DND-41 (cell line): ENCODE measurements at places on chromosomes 3 and 15.

- no peak for DNase-seq
These were observed 210.3 kb downstream of the RAP2B start for GRCh38 chr3:153372326-153372725.

DNA sequence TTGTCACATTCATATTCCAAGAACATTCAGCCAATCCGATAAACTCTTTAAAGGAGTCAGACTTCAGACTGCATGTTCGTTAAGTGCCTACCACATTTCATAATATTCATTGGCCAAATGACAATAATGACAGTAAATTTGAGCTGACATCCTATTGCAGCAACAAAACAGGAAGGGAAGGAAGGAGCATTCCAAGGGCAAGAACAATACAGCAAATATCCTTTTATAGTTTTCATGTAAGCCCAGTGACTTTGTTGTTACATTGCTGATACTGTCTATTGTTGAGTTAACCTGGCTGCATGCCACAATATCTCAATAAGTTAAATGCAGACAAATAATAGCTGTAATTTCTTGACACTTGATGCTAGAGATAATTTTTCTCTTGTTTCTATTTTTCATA is 16.4 kb upstream of the CBLB start:
- DNase-seq: no peak

DNA sequence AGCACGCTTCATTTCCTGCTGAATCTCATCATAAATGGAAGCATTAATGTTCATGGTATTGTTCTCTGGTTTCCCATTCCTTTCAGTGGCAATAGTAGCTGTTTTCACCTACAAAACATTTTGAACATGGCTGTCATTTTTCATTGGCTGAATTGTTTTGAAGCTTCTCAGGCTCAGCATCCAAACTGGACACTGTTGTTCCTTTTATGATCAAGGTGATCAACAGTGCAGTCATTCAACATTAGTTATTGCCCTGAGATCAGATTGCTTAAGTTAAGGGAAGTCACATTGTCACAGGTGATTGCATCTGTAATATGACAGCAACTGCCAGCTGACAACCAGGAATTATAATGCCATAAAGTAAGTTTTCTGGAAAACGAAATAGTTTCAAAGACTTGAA is 46.9 kb downstream of the SATB1 start:
- DNase-seq: no peak

DNA sequence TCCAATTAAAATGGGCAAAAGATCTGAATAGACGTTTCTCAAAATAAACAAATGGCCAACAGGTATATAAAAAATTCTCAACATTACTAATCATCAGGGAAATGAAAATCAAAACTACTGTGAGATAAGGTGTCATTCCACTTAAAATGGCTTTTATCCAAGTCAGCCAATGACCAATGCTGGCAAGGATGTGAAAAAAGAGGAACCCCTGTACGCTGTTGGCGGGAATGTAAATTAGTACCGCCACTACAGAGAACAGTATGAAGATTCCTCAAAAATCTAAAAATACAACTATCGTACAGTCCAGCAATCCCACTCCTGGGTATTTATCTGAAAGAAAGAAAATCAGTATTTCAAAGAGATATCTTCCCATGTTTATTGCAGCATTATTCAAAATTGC is 176.9 kb upstream of the STT3B start:
- no peak for DNase-seq

DNA sequence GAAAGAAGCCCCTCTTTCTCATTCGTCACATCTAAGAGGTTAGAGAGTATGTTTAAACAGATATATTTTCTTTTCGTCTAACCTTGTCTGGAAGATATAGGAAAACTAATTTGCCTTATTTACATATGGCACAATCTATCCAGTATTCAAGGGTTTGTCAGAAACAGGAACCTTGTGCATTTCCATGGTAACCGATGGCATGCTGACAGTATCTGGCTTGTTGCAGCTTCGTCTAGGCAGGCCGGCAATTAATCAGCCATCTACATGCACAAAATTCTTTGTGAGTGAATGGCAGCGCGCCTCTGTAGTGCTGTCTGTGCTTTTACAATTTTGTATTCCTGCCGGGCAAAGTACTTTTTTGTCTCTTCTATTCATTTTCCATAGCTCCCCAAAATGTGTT is 294.0 kb upstream of the SOX2 start:
- no peak for DNase-seq

- no peak for DNase-seq
These were observed 365.8 kb downstream of the FOXP1 start for GRCh38 chr3:71217640-71218222.

GRCh38 chr3:172354931-172355499 is 93.2 kb downstream of the GHSR start:
- DNase-seq: no peak

GRCh38 chr15:34514251-34514670 is 69.2 kb downstream of the GOLGA8B start:
- DNase-seq: no peak

GRCh38 chr15:97654481-97655076 is 305.9 kb upstream of the ARRDC4 start:
- no peak for DNase-seq

GRCh38 chr3:70539908-70540307 is 227.5 kb upstream of the MDFIC2 start:
- no peak for DNase-seq

DNA sequence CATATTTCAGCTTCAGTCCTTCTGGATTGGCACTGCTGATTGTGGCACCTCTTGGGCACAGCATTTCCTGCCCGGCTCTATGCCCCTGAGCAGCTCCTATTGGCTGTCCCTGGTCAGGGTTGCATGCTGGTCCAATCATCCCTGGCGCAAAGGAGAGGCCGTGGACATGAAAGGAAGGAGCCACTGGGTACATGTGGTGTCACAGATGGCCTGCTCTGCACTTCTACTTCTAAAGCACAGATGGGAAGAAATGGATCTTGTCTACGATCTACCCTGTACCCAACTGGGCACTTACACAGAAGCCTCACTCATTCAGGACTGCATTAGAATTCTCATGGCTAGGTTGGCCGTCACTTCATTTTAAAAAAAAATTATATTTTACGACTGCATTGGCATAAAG is 232.5 kb downstream of the SHQ1 start:
- no peak for DNase-seq

DNA sequence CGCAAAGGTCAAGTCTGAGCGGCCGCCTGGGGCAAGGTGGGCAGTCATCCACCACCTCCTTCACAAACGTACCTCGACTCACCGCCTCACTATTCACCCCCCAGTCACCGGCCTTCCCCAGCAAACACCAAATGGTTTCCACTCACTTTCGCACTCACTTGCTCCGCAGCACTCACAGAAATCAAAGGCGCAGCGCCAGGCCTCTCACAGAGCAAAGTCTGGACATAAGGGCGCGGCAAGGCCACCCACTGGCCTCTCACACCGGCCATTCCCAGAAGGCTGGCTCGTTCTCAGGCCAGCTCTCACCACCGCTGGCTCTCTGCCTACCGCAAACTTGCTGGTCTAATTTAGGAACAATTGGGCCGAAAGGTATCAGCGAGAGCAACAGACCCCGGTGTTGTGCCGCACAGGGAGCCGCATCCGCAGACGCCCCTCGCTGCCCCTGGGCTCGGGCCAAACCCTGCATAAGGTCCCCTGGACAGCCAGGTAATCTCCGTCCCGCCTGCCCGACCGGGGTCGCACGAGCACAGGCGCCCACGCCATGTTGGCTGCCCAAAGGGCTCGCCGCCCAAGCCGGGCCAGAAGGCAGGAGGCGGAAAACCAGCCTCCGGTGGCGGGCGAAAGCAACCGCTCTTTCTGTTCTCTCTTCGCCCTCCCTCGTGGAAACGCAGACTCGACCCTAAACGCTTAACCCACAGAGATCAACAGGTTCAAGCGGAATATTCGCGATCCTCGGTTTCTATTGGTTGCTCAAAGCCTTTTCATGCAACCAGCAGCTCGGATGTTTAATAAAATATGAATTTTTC is 2.9 kb downstream of the SHOX2 start:
- no peak for DNase-seq

GRCh38 chr3:55362210-55362960 is 124.7 kb downstream of the WNT5A start:
- no peak for DNase-seq

DNA sequence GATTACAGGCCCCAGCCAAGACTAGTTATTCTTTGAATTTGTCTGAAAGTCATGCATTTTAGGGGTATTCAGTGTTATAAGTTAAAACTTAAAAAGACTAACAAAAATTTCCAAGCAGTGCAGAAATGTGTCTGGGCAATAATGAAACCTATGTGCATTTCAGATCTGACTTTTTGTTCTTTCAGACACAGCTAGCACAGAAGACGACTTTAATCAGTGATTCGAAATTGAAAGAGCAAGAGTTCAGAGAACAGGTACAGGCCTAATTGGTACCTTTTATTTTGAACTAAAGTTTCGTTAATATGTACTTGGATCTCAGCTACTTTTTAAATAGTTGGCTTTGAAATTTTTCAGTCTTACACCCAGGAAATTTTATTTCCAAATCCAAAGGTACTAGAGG is 163.1 kb upstream of the LRRFIP2 start:
- no peak for DNase-seq

- no peak for DNase-seq
These were observed at the start of gene OR5K4 for GRCh38 chr3:98353554-98353953. OR5K4 (plus strand) TSS chr3:98353854; CDS start chr3:98353854, 0 bp downstream.

GRCh38 chr3:126781406-126781805 is 77.4 kb downstream of the CHCHD6 start:
- DNase-seq: no peak

- DNase-seq: no peak
These were observed 134.4 kb downstream of the PDE8A start for GRCh38 chr15:85116066-85116465.

- DNase-seq: no peak
These were observed 159.8 kb upstream of the CTDSPL start for GRCh38 chr3:37701734-37702433.

DNA sequence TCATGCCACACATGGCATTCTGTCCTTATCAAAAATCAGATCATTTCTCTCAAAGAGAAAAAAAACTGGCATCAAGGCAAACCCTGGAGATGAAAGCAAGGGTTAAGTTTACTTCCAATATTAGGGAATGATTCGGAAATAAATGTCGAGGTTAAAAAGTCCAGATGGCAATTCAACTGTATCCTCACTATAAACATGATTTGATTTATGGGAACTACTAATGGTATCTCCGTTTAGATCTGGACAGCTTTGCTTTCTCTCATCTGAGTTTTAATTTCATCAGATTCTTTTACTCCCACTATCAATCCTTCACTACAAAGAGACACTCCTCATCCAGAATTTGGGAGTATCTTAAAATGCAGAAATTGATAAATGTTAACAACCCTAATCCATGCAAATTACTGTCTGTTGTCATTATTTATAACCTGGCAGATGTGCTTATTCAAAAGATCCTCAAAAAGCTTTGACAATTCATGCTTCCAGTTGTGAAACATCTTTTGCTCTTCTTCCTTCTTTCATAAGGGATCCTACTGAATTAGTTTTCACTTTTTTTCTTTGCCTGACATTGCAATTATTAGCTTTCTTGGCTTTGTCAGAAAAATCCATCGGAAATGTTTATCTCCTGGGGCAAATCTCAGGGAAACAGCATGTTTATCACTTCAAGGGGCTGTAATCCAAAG is 903.2 kb downstream of the MCTP2 start:
- no peak for DNase-seq

DNA sequence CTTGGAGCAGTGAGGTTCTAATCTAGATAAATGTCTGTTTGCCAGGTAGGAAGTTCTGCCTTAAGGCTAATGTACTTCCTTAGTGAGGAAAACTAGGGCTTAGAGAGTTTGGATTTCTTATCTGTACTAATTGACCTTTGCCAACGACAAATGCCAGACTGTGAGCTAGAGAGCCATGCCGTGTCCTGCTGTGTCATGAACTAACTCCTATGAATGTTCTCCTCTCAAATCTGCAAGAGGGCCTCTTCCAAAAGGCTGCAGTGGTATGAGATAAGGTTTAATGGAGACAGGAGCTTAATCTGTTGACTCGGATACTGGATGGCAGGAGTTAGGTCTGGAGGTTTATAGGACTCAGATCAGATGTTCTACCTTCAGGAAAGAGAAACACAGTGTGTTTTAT is 524.9 kb downstream of the NTRK3 start:
- no peak for DNase-seq

GRCh38 chr3:159432682-159433340 is 555.8 kb upstream of the IL12A start:
- DNase-seq: no peak

DNA sequence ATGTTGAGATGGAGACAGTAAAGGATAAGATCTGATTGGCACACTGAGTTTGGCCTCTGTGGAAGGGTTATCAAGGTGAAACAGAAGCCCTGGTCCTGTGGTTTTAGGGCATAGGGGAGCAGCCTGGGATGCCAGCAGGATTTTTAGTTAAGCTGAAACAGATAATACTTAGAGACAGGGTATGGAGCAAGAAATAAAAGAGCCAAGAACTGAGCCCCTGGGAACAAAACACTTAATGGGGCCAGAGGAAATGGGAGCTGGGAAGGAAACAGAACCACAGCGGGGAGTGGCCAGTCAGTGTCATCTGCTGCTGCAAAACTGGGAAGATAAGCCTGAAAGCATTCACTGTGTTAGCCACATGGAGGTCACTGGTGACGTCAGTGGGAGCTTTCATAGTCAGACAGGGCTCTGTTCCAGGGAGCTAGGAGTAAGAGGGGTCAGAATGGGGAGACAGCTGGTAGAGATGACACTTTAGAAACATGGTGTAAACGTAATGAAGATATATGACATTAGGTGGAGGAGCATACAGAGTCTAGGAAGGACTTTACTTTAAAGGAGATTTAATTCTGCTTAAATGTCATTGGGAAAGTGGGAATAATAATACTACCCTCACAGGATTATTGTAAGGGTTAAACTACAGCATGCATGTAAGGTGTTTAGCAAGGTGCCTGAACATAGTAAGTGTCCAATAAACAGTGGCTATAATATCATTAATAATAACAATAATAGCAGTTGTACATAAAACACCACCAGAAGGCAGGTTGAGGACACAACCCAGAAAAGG is 172.7 kb upstream of the CTNNB1 start:
- DNase-seq: no peak
